Activated CD8-positive, alpha-beta memory T cell treated with anti-CD3 and anti-CD28 coated beads for 36 hours (primary cell): ENCODE measurements at places on chromosomes 12 and 14. TPM values are rescaled to one million over a fixed set of nuclear protein-coding genes. Genes with fewer than 3 reads are reported as not detected.

IAPP gene
- total RNA-seq = not detected

RILPL1 gene
- total RNA-seq = 3.7 TPM

DEPDC4 gene
- total RNA-seq = 1.5 TPM

STXBP6 gene
- total RNA-seq = 0.34 TPM

FOXN4 gene
- not detected for total RNA-seq

MYO1H gene
- not detected for total RNA-seq

OTOGL gene
- not detected for total RNA-seq

PPM1H gene
- total RNA-seq = 0.17 TPM

GLIPR1L1 gene
- total RNA-seq = not detected
